ENCODE measurements at places on chromosomes 13 and 19. TPM values are rescaled to one million over a fixed set of nuclear protein-coding genes. Genes with fewer than 3 reads are reported as not detected.

GRCh38 chr19:33256261-33256660, 30.6 kb upstream of the SLC7A10 start:
- DNase-seq = no peak

- no peak for DNase-seq
These were observed 693.1 kb upstream of the SLC10A2 start for GRCh38 chr13:103759361-103759760.

GRCh38 chr19:38850436-38850975, 720 bp upstream of the HNRNPL start:
- DNase-seq = peak; percentile 100

PGLYRP1 gene
- 0.32 TPM for polyA plus RNA-seq

LILRB5 gene
- polyA plus RNA-seq = 1.6 TPM

COL4A1 gene
- 531 TPM for polyA plus RNA-seq

All from left kidney (tissue), 8 donors.